ENCODE measurements at places on chromosomes 3 and 15.

DNA sequence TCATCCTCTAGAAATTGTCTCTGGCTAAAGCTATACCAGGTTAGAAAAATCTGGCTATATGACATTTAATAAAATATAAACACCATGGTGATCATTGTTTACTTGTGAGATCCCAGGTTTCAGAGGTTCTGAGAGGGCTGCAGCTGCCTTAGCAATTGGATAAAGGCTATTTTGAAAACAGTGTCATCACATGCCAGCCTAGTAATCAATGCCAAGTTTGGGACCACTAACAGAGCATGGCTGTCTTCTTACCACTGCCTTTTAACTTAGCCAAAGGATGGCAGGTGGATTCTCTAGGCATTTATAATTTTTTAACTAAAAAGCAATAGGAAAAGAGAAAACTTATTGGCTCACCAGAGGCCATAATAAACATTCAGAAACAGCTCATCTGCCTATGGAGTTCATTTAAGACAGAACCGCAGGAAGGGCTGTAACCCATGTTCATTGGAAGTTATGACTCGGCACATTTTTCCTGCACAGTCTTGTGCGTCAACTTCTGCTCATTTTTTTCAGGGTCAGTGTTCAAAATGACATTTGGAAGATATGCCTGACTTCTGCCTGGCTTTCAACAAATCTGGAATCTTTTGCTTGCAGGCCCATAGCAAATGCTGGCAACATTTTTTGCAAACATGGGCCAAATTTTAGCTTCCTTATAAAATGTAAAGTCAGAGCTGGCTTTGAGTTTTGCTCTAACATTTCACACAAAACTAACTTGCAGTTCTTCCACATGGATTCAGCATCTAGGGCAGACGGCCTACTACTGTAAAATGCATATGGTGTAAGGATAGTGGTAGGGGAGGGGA lies 476.0 kb upstream of the TBL1XR1 start:
- no peak for DNase-seq

DNA sequence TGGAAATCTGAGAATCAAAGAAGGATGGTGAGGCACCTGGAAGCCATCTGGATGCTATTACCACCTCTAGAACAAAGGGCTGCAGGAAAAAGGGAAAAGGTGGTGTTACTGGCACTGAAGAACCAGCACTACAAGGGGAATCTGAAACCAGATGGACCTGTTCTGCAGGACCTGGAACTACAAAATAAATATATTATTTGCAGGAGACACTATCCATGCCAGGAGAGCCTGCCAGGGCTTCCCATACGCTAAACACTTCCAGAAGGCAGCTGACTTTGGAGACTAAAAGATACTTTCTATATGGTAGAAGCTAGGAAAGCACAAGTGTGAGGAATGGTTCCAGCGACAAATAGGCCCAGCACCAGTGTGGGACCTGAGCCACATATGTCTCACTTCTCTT lies 83.4 kb upstream of the POU1F1 start:
- DNase-seq, result no peak

DNA sequence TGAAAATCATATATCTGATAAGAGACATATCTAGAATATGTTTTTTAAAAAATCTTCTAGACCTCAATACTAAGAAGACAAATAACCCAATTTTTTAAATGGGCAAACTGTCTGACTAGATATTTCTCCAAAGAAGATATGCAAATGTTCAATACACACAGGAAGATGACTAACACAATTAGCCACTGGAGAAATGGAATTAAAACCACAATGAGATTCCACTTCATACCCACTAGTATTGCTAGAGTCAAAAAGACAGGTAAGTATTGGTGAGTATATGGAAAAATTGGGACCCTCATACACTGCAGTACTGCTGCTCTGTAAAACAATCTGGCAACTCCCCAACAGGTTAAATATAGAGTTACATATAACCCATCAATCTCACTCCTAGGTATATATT lies 33.1 kb upstream of the TOPAZ1 start:
- DNase-seq, result no peak

DNA sequence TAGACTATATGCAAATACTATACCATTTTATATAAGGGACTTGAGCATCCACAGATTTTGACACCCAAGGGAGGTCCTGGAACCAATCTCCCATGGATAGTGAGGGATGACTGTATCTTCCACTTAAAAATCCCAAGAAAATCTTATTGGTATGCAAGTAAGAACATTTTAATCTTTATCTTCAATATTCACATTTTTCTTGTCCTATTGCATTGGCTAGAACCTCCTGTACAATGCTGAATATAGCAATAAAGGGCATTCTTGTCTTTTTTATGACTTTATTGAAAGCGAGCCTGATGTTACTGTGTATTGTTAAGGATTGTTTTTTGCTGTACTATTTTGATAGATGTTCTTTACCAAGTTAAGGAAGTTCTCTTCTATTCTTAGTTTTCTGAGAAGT lies 36.9 kb downstream of the MYLK start:
- DNase-seq, result no peak

DNA sequence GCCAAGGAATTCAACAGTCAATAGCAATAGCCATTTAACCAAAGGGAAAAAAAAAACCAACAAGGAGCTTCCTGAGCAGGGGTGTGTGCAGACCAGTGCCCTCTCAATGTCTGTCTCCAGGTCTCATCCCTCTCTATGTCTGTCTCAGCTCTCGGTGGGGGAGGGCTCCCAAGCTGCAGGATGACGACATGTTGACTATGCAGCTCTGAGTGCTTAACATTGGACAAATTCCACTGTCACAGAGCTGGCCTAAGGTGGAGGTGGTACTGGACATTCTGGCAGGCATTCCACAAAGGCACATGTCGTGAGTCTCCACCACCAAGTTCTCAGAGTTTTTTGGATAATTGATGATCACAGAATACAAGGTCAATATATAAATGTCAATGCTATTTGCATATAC lies 2.0 kb upstream of the CAPN7 start:
- no peak for DNase-seq

GRCh38 chr15:89826671-89827655 lies 12.3 kb upstream of the ANPEP start:
- DNase-seq, result no peak
